ENCODE measurements at places on chromosomes 4 and X. TPM values are rescaled to one million over a fixed set of nuclear protein-coding genes. Genes with fewer than 3 reads are reported as not detected.

GIMD1 gene
- total RNA-seq: not detected

NMU gene
- total RNA-seq: 0.63 TPM

DNA sequence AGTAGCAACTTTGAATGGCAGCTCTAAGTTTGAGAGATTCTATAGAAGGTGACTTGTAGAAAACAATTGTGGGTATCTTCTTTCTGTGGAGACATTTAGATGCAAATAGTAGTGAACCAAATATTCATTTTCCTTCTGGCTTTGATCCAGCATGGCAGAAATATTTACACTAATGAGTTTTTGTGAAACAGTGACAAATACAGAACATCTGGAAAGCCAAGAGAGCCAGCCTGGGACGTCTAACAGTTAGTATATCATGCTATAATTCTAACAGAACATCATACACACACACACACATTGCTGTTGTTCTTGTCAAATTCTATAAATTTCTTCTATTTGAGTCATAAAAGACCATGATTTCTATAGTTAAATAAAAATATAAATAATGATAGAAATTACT lies 1777.9 kb downstream of the ARAP2 start:
- H3K4me3 ChIP-seq: no peak overlapping the region
- no peaks in the 10 kb centered on the region for H3K27me3 ChIP-seq
- no peak for DNase-seq
- H3K36me3 ChIP-seq: no peaks in the 10 kb centered on the region
- no peak overlapping the region for H3K27ac ChIP-seq
- no peaks in the 10 kb centered on the region for H3K4me1 ChIP-seq

- DNase-seq: no peak
- no peaks in the 10 kb centered on the region for H3K36me3 ChIP-seq
- no peak overlapping the region for H3K4me3 ChIP-seq
- no peak overlapping the region for H3K27ac ChIP-seq
- H3K27me3 ChIP-seq: no peaks in the 10 kb centered on the region
Measured at GRCh38 chrX:109826954-109827708, 94.1 kb upstream of the ACSL4 start.

DNA sequence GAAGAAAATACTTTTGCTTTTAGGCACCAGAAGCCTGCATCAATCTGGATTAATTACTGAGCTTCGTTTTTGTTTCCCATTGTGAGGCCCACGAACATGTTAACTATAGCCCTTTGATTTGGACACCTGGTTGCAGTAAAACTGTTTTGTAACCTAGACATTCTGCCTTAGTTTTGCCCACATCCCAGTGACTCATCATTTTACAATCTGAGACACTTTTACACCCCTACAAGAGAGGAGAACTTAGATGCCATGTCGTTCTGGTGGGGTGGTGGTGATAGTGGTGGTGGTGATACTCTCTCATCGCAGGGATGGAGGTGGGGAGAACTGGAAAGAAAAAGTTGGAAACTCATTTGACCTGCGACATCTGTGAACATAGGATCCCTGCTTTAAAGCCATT lies 1257.2 kb downstream of the ADGRL3 start:
- no peaks in the 10 kb centered on the region for H3K27me3 ChIP-seq
- H3K27ac ChIP-seq: no peak overlapping the region
- H3K4me3 ChIP-seq: no peak overlapping the region
- H3K4me1 ChIP-seq: no peaks in the 10 kb centered on the region

- no peaks in the 10 kb centered on the region for H3K27me3 ChIP-seq
- H3K4me1 ChIP-seq: peaks cover 2% of the 10 kb centered on the region
- no peak overlapping the region for H3K27ac ChIP-seq
- no peaks in the 10 kb centered on the region for H3K36me3 ChIP-seq
Measured at GRCh38 chrX:42028109-42028508, 104.8 kb upstream of the CASK start.

DNA sequence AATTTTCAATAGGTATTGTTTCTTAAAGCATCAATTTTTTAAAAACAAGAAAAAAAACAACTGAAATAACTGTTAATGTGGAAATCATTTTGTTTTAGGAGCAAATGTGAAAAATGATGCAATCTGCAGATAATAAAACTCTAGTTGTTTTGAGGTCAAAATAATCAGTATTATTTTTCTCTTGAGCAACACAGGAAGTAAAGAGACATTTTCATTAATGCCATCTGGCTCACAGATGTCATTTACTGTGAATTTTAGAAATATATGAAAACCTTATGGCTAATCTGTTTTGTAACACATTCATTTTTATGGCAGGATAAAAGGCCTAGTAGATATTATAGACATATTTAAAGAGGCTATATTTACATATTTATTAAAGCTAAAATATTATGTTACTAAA lies 141.6 kb downstream of the PCDH18 start:
- H3K27ac ChIP-seq: no peak overlapping the region
- H3K36me3 ChIP-seq: no peaks in the 10 kb centered on the region
- DNase-seq: no peak
- H3K27me3 ChIP-seq: no peaks in the 10 kb centered on the region
- no peak overlapping the region for H3K4me3 ChIP-seq
- no peaks in the 10 kb centered on the region for H3K4me1 ChIP-seq

DNA sequence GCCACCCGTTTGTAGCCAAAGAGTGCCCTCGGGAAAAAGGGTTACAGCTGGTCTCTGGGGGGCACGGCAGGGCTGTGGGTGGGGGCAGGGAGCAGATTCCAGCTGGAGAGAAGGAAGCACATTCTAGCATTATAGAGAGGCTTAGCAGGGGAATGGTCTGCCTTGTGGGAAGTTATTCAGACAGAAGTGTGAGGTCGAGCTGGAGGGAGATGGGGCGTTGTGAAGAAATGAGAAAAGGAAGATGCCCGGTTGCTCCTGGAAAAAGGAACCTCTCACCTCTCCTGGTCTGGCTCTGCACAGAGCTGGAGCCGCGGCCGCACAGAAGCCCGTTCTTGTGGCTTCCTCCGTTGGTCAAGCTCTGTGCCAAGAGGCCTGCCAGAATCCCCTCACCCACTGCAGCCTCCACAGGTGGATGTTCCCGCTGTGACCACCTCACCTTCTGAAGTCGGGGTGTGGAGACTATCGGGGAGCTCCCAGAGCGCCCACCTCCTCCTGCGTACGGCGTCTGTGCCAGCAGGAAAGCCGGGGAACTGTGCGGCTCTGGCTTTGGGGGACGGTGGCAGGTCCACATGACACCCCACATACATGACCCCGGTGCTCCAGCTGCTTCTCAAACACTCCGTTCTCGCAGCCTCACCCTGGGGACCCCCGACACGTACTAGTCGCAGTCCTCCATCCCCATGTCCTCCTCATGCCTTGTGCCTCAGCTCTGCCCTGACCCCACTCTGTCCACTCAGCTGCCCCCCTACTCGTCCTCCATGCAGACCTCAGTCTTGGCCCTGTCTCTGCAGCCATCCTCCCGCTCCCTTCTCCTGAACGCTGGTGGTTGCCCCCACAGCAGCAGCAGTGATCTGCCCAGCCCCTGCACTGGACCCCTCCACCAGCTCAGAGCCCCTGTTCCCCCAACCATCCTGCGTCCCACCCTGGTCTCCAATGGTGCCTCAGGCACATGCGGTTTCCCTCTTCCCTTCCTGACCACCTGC lies 52.2 kb upstream of the HGFAC start:
- H3K27ac ChIP-seq: no peak overlapping the region
- H3K4me1 ChIP-seq: peaks cover 3% of the 10 kb centered on the region
- no peak overlapping the region for H3K4me3 ChIP-seq
- no peaks in the 10 kb centered on the region for H3K27me3 ChIP-seq
- no peak for DNase-seq

DNA sequence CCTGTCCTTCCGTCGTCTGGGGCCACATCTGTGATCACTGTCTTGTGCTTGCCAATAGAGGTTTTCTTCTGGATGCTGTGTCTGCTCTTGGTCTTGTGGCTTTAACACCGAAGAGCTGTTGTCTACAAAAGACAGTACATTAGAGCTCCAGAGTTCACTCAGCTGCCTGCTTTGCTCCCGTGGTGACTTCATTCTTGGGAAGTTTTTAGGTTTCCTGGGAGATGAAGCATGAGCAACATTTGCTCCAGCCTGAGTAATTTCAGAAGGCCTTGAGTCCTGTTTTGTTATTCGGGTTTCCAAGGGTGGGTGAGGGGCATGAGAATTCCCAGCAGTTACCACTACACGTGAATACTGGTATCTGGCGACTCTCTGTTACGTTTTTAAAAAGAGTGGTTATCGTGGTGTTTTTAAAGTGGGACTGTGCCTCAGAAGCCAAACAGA lies 189.2 kb downstream of the SHROOM3 start:
- H3K4me1 ChIP-seq: no peaks in the 10 kb centered on the region
- peak; percentile 13 for DNase-seq
- H3K27me3 ChIP-seq: peaks cover 34% of the 10 kb centered on the region
- H3K27ac ChIP-seq: no peak overlapping the region
- no peaks in the 10 kb centered on the region for H3K36me3 ChIP-seq

All from activated CD4-positive, alpha-beta memory T cell treated with anti-CD3 and anti-CD28 coated beads for 36 hours (primary cell).